ENCODE measurements at places on chromosomes 4 and X. TPM values are rescaled to one million over a fixed set of nuclear protein-coding genes. Genes with fewer than 3 reads are reported as not detected.

Gene CMC4
- 4.7 TPM for total RNA-seq

Gene RASGEF1B
- total RNA-seq: 40.2 TPM

Gene MAGEB1
- not detected for total RNA-seq

Gene PCDH18
- not detected for total RNA-seq

Gene ZNF185
- total RNA-seq: 0.81 TPM

Gene MAGEB2
- total RNA-seq: not detected

Gene DHRSX
- 28.3 TPM for total RNA-seq

DNA sequence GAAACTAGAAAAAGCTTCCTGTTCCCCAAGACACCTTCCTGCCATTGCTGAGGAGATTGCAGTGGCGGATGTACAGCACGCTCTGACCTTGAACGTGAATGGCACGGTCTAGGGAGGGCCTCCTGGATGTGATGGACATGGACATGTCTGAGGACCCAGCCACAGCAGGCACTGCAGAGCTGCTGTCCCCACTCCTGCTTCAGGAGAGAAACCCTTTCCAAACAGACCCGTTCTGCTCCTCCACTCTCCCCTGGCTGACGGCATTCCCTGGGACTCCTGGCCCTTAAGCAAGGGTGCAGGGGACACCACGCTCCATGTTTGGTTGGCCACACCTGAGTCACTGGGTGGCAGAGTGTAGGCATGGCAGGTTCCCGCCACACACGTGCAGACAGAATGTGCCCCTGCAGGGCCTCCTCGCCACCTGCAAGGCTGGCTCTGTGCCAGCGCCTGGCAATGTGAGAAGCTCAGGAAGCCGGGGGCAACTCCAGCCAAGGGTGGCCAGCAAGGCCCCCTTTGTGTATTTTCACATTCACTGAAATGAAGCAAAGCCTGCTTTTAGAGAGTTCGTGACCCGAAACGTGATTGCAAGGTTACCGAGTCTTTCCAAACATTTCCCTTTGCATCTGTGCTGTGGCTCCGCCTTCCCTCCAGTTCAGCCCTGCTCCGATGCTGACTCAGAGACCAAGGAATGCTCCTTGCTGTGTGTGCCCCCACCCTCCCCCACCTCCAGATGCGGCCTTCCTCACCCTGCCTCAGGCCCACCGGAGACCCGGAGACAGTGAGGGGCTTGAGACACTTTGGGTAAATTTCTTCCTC, 46.1 kb downstream of the HTRA3 start:
- no peak for DNase-seq

DNA sequence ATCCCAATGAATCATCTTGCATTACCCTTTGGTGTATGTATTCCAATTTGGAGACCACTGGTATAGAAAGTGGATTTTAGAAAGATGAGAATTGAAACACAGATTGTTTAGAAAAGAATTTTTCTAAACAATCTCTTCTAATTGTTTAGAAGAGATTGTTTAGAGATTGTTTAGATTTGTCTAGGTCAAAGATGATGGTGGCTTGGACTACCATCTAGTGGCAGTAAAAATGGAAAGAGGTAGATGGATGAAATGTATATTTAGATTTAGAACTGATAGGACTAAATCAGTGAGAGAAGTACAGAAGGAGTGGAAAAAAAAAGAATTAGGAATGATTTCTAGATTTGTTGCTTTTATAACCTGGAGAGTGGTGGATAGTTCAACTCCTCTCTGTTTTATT, 70.6 kb downstream of the ARSJ start:
- no peak for DNase-seq

GRCh38 chr4:129264008-129264657, 168.2 kb downstream of the C4orf33 start:
- DNase-seq: no peak

DNA sequence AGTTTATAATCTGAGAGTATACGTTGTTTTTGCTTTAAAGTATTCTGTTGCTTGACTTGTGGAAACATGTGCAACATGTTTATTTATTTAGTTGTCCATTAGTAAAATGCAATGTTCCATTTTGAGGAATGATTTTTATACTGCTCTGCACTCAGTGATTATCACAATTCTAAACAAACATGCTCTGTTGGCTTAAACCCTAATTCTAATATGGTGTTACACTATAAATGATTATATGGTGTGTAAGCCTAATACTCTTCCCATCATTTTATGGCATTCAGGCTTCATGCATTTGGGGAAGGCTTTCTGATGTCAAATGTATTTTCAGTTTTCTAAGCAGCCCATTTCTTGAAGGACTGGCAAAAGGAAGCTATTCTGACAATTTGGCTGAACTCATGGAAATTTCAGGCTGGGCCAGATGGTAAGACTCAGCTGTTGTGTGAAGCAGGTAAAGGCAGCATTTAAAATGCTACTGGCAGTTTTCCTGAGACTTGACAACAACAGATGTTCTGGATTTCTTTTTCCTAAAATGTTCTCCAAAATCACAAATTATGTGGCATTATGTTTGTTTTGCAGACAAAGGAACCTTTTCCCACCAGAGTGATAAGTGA, 336.7 kb upstream of the GNPDA2 start:
- no peak for DNase-seq

DNA sequence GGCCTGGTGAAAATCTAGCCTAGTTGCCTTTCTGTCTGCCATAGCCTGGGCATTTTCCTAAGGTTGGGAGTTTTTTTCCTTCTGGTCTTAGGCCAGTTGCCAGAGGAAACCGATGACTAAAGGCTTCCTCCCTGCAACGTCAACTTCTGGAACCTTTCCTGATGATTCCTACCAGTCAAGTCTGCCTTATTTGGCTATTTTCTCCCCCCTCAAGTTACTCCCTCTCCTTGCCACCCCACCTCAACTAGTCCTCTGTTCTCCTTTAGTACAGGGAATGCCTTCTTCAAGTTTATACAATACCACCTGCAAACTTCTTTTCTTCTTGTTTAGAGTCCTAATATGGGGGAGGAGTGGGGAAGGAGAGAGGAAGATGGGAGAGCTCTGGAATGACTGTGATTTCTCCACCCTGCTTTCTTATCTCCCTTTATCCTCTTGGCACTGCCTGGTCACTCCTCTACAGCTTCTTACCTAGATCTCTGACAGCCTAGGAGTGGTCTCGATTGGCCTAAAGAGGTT, 10.6 kb downstream of the MSN start:
- DNase-seq: no peak

- DNase-seq: no peak
Measured at GRCh38 chr4:86965019-86965976, 30.5 kb downstream of the AFF1 start.

GRCh38 chr4:161696944-161697343, 466.9 kb downstream of the FSTL5 start:
- no peak for DNase-seq

GRCh38 chr4:46954643-46955042, 38.7 kb downstream of the GABRA4 start:
- DNase-seq: no peak

GRCh38 chrX:149371986-149372385, 133.1 kb downstream of the IDS start:
- DNase-seq: no peak

- no peak for DNase-seq
Measured at GRCh38 chr4:189414021-189414420, 526.7 kb upstream of the FRG1 start.

DNA sequence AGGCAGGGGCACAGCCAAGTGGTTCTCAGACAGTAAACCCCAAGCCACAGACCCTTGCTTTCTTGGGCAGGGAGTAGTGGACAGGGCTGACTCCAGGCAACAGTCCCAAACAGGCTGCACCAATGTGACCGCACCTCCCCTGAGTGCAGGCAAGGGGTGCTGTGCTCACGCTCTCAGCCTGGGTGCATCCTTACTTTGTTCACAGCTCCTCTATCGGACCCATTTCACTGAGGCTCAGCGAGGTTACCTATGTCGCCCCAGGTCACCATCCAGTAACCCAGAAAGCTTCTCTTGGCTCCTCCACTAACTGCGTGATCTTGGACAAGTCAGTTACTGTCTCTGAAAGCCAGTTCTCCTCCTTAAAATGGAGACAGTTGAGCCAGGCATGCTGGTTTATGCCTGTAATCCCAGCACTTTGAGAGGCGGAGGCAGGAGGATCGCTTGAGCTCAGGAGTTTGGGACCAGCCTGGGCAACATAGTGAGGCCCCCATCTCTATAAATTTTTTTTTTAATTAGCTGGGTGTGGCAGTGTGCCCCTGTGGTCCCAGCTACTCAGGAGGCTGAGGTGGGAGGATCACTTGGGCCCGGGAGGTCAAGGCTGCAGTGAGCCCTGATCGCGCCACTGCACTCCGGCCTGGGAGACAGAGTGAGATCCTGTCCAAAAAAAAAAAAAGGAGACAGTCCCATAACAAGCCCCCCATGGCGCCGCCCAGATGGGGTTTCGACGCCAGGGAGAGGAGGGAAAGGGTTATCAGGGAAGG, 823 bp upstream of the MAN2B2 start:
- DNase-seq: no peak

- no peak for DNase-seq
Measured at GRCh38 chrX:153491351-153491914, 3.3 kb upstream of the BGN start.

DNA sequence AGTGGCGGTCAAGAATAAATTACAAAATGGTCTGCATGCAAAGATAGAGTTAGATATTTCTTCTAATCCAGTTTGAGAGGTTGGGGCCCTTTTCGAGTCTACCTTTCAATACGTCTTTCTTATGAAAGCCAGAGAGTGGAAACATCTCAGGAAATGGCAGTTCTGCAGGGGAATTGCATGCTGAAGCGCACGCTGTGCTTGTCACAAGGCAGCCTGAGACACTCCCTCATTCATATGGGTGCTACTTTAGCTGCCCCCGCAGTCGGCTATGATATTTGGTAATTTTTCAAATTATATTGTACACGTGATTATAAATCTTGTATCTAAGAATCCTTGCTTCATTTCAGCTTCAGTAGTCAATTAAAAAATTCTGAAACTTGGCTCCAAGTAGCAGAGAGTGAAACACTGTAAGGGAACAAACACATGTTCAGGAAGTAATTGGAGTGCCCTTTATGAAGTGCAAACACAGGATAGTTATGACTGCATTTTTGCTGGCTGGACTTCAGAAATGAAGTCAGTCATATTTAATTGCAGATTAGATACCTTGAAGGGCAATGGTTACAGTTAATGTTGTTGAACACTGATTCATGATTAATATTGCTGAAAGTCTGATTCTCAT, 145.5 kb upstream of the NAP1L5 start:
- no peak for DNase-seq

DNA sequence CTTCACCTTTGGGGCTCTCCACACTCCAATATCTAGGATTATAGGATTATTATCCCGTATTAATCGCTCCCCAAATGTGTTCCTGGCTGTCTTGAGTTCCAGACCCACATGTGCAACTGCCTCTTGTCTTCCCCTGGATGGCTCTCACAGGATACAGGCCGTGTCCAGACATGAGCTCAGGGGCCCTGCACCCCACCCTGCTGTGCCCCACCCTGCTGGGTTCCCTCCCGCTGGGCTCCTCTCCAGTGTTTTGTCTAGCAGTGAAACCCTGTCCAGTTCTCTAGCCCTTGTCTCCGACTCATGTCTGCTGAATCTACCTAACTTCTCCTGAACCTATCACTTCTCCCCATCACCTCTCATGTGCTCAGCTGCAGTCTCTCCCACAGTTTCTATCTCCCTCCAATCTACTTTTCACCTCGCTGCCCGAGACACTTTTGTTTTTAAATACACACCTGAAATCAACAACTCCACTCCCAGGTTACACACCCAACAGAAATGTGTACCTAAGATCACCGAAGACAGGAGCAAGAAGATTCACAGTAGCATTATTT, 2.0 kb downstream of the RNF212 start:
- DNase-seq: no peak

- DNase-seq: no peak
Measured at GRCh38 chr4:47194036-47194737, 162.8 kb downstream of the GABRB1 start.

Measured in activated B cell treated with CpG ODN at 0.5 μM for 24 hours (primary cell).